ENCODE measurements at places on chromosomes 6 and 20.

GRCh38 chr6:100420711-100421110 lies 44.0 kb downstream of the SIM1 start:
- no peak for DNase-seq

GRCh38 chr6:154071236-154071635 lies 32.2 kb downstream of the OPRM1 start:
- no peak for DNase-seq

DNA sequence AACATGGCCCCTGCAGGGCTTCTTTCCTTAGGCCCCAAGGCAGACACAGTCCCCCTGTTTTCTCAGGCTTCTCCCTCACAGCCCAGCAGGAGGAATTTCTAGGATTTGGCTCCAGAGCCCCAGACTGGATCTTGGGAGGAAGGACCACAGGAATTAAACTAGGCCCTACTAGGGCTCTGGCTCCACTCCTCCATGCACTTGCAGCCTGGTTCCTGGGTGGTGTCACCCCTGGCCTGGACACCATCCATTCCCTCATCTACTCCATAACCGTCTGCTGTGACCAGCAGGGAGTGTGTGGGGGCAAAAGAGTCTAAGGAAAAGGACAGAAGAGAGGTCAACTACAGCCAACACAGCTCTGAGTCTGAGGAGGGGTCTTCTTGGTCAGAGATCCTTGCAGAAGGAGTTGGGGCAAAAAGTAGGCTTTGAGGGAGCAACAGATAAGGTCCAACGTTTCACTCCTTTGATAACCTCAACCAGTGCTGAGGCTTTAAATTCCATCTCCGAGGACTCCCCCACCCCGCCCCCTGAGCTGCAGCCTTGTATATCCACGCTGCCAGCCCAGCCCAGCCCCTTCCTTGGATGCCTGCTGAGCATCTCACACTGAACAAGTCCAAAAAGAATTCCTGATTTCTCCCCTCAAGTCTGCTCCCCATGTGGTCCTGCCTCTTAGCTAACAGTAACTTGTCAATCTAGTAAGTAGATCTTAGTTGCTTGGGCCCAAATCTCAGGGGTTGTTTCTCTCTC lies 27.9 kb upstream of the SPDEF start:
- DNase-seq, result no peak

DNA sequence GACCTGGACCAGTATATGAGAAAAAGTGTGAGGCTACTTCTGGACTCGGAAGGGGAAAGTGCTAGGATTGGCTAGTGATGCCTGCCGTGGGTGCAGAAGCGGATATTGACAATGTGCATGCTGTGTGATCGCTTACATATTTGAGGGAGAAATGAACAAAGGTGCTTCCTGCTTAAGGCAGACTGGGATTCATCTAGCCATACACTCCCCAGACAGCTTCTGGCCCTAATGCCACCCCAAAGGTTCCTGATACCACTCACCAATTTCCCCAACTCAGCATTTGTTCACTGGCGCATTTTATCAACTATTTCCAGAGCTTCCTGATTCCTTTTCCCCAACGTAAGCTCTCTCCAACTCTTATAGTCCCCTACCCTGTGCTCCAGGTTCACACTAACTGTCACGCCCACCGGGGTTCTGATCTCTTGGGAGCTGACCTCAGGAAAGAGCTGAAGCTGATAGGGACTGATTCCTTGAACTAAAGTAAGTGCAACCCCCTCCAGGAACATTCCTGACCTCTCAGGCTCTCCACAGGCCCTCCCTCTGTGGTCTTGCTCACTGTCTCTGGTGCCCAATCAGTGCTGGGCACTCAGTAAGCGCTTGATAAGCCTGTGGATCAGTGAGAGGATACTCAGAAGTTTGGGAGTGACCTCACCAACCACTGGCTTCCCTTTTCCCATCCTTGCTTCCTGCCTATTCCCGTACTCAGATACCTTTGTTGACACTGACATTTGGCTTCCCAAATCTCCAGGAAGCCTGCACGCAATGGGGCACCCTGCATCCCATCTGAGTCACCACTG lies 73.3 kb downstream of the MRPL14 start:
- no peak for DNase-seq

GRCh38 chr20:38260378-38261053 lies at the start of gene KIAA1755:
Gene KIAA1755, minus strand, starts transcription at chr20:38260735. Its CDS starts 235 bp downstream, at chr20:38260500.
- DNase-seq, result no peak

DNA sequence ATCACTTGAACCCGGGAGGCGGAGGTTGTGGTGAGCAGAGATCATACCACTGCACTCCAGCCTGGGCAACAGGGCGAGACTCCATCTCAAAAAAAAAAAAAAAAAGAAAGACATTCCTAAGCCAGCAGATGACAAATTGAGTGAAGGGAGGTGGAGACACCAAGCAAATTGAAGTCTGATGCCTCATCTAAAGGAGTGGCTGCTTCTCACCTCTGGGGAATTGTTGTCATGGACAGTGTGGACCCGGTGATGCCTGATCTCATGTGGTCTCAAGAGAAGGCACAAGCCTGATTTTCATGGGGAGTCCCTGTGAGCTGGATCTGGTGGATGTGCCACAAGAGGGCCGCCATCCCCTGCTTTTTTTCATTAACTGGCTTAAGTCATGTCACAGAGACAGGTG lies 272.0 kb downstream of the ZNF217 start:
- no peak for DNase-seq

DNA sequence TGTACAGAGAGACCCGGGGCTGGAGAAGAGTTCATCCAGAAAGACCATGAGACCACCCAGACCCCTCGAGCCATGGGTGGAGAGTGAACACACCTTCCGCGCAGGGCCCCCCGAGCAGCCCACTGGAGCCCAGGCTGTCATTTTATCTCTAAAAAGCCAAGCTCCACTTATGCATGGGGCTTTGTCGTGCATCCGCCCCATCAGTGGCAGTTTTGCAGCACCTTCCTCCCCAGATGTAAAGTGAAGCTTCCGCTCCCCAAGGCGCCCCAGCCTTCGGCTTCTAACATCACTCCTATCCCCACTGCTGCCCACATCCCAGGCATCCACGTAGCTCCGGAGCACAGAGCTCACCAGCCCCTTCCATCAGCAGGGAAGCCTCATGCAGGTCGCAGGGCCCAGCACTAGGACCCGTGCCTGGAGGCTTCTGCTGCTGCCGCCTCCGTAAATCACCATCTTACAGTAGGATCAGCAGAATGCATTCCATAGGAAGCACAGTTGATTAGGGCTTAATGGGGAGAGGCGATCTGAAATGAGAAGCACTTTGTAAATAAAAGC lies 301.1 kb downstream of the TAF4 start:
- no peak for DNase-seq

- DNase-seq, result no peak
These were observed 348.8 kb upstream of the PLCB4 start for GRCh38 chr20:8720089-8720488.

- DNase-seq, result no peak
These were observed 37.9 kb upstream of the IRAK1BP1 start for GRCh38 chr6:78829407-78829806.

All from CD4-positive, alpha-beta T cell treated with Interleukin-6 for 4 hours (primary cell).